Stimulated activated CD8-positive, alpha-beta memory T cell treated with anti-CD3 and anti-CD28 coated beads, Interleukin-15, amount 100 ng/mL, for 48 hours (primary cell): ENCODE measurements at places on chromosomes 6 and 20.

DNA sequence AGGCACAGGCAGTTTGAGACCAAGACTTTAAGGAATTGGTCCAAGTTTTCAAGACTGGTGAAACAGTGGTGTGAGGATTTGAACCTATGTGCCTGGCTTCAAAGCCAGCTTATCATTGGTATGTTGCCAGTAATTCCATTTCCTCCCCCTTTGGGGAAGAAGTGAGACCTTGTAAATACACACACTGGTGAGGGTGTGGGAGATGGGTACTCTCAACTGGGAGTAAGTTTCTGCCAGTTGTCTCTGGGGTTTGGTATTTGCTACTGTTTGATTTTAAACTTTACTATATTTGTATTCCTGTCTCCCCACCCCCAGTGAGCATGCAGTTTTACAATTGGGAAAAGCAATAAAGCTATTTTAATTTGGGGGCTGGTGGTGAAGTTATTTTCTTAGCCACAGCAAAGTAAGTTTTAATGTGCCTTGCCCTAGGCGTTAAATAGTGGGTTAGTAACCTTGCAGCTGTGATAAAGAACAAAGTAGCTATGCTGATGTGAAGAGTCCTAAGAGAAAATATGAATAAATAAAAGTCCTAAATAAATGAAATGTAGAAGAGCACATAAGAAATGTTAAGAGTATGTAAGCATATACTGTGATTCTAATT, 31.0 kb downstream of the SNX9 start:
- DNase-seq = no peak

DNA sequence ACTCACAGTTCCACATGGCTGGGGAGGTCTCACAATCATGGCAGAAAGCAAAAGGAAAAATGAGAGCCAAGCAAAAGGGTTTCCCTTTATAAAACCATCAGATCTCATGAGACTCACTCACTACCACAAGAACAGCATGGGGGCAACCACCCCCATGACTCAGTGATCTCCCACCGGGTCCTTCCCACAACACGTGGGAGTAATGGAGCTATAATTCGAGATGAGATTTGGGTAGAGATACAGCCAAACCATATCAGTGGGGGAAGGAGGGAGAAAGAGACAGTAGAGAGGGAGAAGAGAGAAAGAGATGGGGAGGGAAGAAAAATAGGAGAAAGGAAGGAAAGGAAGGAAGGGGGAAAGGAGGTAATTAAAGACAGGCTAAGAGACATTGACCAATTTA, 30.1 kb downstream of the GMDS start:
- DNase-seq = no peak

- no peak for DNase-seq
Observed at GRCh38 chr6:7254980-7255835, 57.8 kb downstream of the SSR1 start.

DNA sequence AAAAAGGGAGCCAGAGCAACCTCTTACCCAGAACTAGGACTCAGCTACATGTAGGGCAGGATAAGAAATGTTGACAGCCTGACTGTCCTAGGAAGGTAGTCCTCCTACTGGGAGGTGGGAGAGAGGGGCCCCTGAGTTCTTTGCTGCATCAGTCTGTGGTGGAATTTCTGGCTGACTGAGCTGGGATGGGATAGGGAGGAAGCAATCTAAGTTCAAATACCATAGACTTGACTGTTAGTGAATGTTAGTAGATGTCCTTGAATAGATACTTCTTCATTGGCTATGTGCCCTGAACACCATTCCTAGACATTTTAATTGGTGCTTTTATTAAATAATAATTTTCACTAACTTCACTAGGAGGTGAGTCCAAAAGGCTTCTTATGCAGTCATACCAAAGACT, 1343.6 kb upstream of the CITED2 start:
- no peak for DNase-seq
